ENCODE measurements at places on chromosomes 2 and 18. TPM values are rescaled to one million over a fixed set of nuclear protein-coding genes. Genes with fewer than 3 reads are reported as not detected.

Gene GMCL1
- total RNA-seq: 8.6 TPM

Gene MLPH
- total RNA-seq: 0.36 TPM

Gene SERPINB11
- total RNA-seq: not detected

Gene DOK6
- 2.2 TPM for total RNA-seq

DNA sequence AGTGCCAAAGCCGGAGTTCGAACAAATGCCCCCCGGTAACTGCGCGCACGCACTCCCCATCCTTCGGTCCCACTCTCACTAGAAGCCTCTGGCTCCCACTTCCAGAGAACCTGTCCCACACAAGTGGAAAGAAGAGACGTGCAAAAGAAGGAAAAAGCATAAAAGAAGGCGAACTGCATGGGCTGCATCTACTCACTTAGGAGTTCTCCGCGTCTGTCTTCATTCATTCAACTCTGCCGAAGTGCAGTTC is 312 bp downstream of the NR4A2 start:
- no peak for DNase-seq
- peaks cover 14% of the 10 kb centered on the region for H3K36me3 ChIP-seq
- peak overlapping the region; percentile 97 for H3K27ac ChIP-seq
- peak overlapping the region; percentile 96 for H3K4me3 ChIP-seq
- peaks cover 29% of the 10 kb centered on the region for H3K4me1 ChIP-seq

DNA sequence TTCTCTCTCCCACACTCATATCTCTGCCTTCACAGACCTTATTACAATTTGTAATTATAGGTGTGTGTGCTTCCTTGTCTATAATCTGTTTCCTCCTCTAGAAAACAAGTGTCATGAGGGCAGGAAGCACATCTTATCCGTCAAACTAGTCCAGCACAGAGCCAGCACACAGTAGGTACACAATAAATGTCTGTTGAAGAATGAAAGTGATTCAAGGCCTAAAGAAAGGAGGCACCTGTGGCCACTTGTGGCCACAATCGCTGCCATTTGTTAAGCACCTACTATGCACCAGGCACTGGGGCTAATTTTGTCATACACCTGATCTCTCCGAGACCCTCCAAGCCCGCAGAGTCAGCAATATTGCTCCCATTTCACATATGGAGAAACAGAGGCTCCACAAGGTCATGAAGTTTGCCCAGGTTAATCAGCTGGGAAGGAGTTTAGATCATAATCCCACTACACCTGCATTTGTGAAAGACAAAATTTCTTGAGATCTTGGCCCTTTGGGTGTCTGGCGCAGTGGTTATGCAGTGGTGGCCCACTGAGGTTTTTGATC is 78.4 kb downstream of the TNS1 start:
- no peak for DNase-seq
- peaks cover 37% of the 10 kb centered on the region for H3K4me1 ChIP-seq
- H3K27me3 ChIP-seq: peaks cover 15% of the 10 kb centered on the region
- no peak overlapping the region for H3K27ac ChIP-seq

DNA sequence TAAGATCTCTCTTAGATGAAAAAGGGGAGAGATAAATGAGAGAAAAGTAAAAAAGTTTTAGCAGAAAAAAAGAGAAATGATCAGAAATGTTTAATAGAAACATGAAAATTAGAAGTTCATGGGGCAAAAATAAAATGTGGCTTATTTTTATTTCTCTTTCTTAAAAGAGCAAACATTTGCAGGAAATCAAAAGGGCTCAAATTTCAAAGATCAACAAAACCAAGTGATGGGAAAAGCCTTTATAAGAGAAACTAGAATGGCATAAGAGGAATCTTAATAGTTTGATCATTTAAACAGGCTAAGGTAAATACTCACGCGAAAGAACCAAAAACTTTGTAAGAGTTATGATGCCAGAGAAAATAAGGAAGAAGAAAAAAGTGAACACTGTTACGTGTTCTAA is 23.3 kb upstream of the DAW1 start:
- H3K27ac ChIP-seq: no peak overlapping the region
- no peaks in the 10 kb centered on the region for H3K27me3 ChIP-seq
- no peak for DNase-seq
- no peak overlapping the region for H3K4me3 ChIP-seq
- no peaks in the 10 kb centered on the region for H3K4me1 ChIP-seq
- no peaks in the 10 kb centered on the region for H3K36me3 ChIP-seq

DNA sequence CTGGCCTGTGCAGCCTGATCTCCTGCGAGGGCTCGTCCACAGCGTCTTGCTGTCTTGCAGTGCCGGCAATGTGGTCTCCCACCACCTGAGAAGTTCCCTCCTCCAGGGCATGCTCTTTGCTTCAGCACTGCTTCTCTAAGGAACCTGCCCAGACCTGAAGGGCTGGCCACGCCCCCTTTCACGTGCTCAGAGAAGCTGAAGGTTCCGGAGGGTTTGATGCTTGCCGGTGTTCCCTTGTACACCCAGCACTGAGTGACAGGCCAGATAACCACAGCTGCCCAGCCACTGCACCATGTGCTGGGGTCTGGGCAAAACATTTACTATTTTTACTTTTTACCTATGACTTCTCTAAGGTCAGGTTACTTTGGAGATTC is 1.7 kb upstream of the POLR2D start:
- no peak overlapping the region for H3K27ac ChIP-seq
- H3K4me3 ChIP-seq: no peak overlapping the region
- H3K27me3 ChIP-seq: peaks cover 4% of the 10 kb centered on the region
- peak; percentile 34 for DNase-seq
- H3K36me3 ChIP-seq: peaks cover 19% of the 10 kb centered on the region

DNA sequence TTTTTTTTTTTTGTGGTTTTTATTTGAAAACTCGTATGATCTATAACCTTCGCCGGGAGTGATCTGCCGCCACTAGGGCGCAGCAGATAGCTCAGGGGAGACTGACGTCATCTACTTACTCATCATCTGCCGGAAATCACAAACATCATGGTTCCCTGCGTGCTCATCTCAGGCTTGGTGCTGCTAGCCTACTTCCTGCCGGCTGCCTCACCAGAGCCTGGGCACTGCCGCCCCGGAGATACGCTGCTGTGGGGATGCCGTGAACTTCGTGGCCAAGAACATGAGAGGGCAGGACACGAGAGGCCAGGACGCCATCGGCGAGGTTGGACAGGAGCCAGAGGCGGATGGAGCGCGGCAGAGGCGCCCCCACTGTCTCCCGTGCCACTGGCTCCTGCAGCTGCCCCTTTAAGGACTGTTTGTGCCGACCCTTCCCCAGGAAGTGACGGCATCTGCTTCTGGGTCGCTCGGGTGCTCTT is 68.8 kb downstream of the DOK6 start:
- DNase-seq: peak; percentile 22
- no peaks in the 10 kb centered on the region for H3K27me3 ChIP-seq
- peaks cover 3% of the 10 kb centered on the region for H3K4me1 ChIP-seq
- H3K27ac ChIP-seq: no peak overlapping the region

DNA sequence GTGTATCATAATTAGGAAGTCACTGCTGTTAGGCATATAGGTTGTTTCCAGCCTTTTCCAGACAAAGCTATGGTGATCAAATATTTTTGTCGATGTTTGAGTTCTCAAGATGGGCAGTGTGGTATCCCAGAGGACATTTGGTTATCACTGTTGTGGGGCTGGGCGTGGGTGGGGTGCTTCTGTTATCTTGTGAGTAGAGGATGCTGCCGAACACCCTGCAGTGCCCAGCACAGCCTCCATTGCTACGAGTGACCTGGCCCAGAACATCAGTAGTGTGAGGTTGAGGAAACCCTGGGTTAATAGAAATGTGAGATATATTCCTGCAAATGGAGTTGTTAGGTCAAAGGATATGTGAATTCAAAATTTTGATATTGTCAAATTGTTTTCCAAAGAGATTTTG is 33.2 kb downstream of the ZNF236 start:
- H3K27ac ChIP-seq: no peak overlapping the region
- DNase-seq: no peak
- no peaks in the 10 kb centered on the region for H3K4me1 ChIP-seq
- H3K27me3 ChIP-seq: peaks cover 2% of the 10 kb centered on the region
- H3K4me3 ChIP-seq: no peak overlapping the region
- peaks cover 14% of the 10 kb centered on the region for H3K36me3 ChIP-seq

DNA sequence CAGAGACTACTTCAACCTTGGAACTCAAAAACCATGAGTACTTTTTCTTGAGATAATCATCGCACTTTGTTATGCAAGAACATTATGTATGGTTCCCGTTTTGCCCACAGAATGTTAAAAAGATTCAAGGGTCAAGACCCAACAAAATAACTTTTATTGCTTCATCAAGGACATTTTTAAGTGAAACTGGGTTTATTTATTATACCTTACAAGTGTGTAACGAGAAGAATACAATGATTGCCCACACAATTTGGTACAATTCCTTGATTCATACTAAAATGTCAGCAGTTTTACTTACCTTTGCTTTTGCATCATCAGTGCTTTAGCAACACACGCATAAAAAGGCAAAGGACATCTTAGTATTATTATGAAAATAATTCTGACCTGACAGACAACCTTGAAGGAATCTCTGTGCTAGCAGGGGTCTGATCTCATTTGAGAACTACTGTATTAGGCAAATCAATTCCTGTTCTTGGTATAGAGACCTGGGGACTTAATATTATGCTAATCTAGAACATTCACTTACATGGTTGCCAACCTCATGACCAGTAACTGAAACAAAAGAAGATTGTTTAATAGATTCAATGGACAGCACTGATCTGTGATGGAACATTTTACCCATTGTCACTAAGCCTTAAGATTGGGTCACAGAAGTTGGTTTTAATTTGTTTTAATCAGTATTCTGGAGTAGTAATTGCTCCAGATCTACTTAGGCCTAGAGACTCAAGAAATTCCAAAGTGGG is 16.2 kb downstream of the CCDC88A start:
- no peak overlapping the region for H3K4me3 ChIP-seq
- peaks cover 12% of the 10 kb centered on the region for H3K36me3 ChIP-seq
- no peak overlapping the region for H3K27ac ChIP-seq

All from endothelial cell (in vitro differentiated cells).